ENCODE measurements at places on chromosomes 2 and 18.

DNA sequence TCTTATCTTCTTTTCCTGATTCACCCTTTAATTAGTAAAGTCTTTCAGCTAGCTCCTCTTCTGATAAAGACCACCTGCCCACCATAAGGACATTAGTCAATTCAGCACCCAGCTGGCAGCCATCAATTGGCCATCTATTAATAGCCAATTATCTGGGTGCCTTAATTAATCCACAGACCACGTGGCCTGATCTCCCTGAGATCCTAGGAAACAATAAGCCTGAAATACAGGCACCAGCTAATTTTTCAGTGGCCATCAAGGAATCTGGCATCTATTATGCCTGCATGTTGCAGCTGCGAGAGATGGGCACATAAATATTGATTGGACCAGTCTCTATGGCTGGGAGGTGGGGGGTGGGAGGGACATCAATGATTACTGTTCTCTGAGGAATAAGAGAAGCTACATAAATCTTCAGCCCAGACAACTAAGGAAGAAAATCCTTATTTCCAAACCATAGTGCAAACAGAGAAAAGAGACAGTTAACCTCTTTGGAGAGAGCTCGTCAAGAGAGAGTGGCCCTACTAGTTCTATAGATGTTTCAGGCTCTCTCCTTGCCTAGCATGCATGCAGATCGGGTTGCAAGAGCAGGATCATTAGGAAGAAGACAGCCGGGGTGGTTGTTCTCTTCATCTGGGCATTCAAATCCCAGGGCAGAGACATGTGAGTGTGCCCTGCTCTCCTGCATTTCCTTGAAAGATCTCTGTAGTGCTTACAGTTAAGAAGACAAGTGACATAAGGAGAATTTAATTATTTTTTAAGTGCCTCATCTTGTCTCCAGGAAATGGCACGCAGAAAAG lies 8.7 kb downstream of the GALNT14 start:
- DNase-seq = no peak

DNA sequence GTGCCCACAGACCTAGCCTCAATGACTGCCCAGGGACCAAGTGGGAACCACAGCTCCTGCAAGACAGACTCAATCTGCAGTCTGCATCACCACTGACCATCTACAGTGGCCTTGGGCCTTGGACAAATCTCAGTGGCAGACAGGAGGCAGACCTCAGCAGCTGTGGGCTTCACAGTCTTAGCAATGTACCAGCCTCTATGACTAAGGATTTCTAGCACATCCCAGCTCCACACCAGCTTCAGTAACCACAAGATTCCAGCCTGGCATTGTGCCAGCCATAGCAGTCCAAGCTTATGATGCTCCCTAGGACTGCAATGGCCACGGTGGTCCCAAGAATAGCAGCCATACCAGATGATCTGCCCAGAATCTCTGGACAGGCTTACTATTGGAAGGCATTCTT lies 19.6 kb upstream of the WDR75 start:
- no peak for DNase-seq

GRCh38 chr2:236724200-236724599 lies 154.6 kb downstream of the ACKR3 start:
- DNase-seq = no peak

GRCh38 chr2:165776013-165776412 lies 18.0 kb downstream of the GALNT3 start:
- DNase-seq = no peak

DNA sequence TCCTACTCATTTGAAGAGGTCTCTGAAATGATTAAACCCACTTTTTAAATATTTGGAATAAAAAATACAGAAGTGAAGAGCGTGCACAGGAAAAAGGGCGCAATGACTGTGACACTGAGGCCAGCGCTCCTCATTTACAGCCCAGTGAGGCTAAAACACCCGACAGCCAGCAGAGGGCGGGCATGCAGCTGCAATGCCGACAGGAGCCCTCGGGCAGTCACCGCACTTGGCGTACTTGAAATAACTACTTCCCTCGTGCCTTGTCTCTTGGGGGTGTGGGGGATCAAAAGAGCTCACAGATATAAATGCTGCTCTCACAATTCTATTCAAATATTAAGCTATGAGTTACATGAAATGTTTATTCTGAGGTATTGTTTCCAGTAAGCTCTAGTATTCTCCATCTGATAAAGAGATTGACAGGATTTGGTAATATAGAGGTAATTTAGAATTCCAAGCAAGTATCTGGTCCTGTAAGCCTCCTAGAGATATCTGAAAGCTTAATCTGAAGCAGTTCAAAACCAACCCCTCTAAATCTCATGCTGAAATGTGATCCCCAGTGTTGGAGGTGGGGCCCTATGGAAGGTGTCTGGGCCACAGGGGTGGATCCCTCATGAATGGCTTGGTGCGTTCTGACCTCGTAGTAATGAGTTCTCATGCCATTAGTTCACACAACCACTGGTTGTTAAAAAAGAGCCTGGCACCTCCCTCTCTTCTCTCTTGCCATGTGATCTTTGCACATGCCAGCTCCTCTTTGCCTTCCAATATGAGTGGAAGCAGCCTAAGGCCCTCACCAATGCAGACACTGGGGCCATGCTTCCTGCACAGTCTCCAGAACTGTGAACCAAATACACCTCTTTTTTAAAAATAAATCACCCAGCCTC lies 93.6 kb downstream of the ZAP70 start:
- peak; percentile 68 for DNase-seq

Measured in GM13977 (cell line).